ENCODE measurements at places on chromosomes 4 and X. TPM values are rescaled to one million over a fixed set of nuclear protein-coding genes. Genes with fewer than 3 reads are reported as not detected.
A peak's percentile ranks its signal among the peaks of the same experiment; 100 is the strongest.

TSPAN7 gene
- total RNA-seq: not detected

DNA sequence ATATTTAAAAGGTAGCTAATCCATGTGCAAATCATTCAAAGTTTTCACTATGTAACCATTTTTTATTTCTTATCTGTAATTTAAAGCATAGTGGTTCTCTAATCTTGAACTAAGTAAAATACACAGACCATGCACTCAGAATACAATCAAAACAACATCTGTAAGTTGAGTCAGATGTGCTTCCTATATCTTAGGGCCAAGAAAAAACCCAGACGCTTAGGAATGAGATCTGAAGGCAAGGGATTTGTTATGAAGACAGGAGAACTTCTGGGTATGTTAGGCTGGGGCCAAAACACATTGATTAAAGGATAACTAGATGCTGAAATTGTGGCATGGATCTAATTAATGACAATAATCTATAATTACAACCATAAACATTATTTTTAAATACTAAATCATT, 120.3 kb downstream of the PDE5A start:
- no peaks in the 10 kb centered on the region for H3K4me1 ChIP-seq
- no peak overlapping the region for H3K27ac ChIP-seq

- DNase-seq: peak; percentile 26
- H3K27ac ChIP-seq: no peak overlapping the region
- H3K36me3 ChIP-seq: no peaks in the 10 kb centered on the region
- H3K4me1 ChIP-seq: no peaks in the 10 kb centered on the region
- no peak overlapping the region for H3K4me3 ChIP-seq
These were observed 280.9 kb upstream of the RPS6KA3 start for GRCh38 chrX:20547611-20548051.

DNA sequence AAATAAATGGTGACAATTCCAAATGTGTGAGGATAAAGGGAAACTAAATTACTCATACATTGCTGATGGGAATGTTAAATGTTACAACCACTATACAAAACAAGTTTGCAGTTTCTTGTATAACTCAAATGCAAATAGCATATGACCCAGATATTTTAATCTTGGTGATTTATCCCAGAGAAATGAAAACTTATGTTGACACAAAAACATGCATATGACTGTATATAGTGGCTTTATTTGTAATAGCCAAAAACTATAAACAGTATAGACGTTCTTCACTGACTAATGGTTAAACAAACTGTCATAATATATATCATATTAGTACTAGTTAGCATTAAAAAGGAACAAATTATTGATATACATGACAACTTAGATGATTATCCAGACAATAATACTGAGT, 619.2 kb downstream of the PDHA2 start:
- no peak overlapping the region for H3K4me3 ChIP-seq
- no peak overlapping the region for H3K27ac ChIP-seq
- no peaks in the 10 kb centered on the region for H3K36me3 ChIP-seq
- DNase-seq: no peak
- H3K4me1 ChIP-seq: no peaks in the 10 kb centered on the region
- no peaks in the 10 kb centered on the region for H3K27me3 ChIP-seq

BMX gene
- total RNA-seq: not detected

Measured in MCF 10A (cell line).